ENCODE measurements at places on chromosomes 4 and X. TPM values are rescaled to one million over a fixed set of nuclear protein-coding genes. Genes with fewer than 3 reads are reported as not detected.

ARHGAP6 gene
- total RNA-seq = 0.71 TPM

CDKL2 gene
- 0.14 TPM for total RNA-seq

RAB9A gene
- total RNA-seq = 23.7 TPM

MCF2 gene
- total RNA-seq = 0.33 TPM

EMCN gene
- 7.9 TPM for total RNA-seq

CT47B1 gene
- total RNA-seq = not detected

P2RY4 gene
- not detected for total RNA-seq
